ENCODE measurements at places on chromosomes 6 and 20. TPM values are rescaled to one million over a fixed set of nuclear protein-coding genes. Genes with fewer than 3 reads are reported as not detected.

ACTL10 gene
- polyA plus RNA-seq, result 0.91 TPM

DACT2 gene
- polyA plus RNA-seq, result 55.1 TPM

DHX16 gene
- polyA plus RNA-seq, result 37.3 TPM

OR2H1 gene
- not detected for polyA plus RNA-seq

ZSCAN12 gene
- 10.4 TPM for polyA plus RNA-seq

NRN1 gene
- 10.9 TPM for polyA plus RNA-seq

SLC17A3 gene
- not detected for polyA plus RNA-seq

DNA sequence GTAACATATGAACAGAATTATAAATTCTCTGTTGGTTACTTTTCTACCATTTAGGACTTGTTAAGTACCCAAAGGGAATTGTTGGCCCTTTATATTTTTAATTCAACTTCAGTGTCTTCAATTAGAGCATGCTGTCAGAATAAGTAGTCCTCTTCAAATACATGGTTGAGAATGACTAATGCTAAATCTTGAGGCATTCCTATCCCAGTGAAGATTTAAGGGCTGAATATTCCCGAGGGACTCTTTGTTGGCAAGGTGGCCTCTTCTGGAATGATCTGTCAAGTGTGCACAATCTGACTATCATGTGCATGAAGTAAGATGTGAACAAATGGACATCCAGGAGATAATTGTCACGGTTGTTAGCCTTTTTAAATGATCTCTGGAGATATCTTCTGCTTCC, 421.7 kb downstream of the BMP2 start:
- DNase-seq, result no peak

DNA sequence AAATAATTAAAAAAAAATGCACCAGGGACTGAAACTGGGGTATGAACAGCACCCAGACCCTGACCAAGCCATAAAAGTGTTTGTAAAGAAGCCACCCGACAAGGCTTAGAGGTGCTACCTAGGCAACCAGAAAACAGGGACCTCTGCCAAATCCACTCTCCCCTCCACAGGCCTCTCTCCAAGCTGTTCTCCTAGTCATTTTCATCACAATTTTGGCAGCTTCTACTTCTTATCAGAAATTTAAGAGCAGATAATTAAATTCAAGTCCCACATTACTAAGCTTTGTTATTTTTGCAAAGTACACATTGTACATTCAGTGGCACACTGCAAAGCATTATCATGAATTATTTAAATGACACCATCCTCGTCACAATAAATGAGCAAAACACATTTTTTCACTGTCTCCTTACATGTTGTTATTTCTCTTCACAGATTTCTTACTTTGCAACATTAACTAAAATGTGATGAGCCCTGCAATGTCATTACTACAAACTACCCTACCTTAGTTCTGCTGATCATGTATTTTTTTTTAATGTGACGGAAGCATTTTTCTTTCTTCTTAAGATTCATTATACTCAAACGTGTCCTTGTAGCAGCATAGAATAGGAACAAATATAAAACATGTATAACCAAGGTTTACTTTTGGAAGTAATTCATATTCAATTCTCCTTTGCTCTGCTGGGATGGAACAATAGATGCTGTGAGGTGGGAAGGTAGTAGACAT, 38.1 kb downstream of the ECT2L start:
- DNase-seq, result peak; percentile 83

DNA sequence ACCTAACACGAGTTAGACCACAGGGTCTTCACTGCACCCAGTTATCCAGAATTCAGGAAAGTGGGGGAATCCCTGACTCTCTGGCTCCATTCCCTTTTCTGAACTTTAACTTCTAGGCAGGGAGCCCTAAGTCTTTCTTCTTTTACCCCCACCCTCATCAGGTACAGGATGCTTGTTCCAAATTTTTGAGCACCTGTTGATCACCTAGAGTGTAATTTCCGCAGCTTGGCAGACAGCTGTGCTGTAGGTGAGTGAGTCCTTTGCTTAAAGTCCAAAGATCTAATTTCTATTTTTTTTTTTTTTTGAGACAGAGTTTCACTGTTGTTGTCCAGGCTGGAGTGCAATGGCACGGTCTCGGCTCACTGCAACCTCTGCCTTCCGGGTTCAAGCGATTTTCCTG, 89.5 kb upstream of the AKIRIN2 start:
- DNase-seq, result no peak

DNA sequence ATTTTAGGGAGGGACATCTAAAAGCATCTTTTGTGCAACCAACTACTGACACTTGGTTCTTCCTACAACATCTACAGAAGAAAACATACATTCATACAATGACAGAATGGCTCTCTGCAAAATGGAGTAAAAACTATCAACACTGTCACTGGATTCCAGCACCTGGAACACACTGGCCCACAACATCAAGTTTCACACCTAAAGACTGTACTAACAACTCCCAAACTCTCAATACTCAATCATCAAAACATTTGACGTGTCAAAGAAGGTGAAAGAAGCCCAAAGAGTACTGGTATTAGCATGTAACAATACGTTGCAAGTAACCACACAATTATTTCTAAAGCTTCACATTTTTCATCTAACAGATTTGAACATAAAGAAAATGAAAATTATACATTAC, 2.1 kb downstream of the CPNE1 start:
- no peak for DNase-seq

- peak; percentile 19 for DNase-seq
Measured at GRCh38 chr6:19538096-19538495, 299.1 kb upstream of the ID4 start.

- peak; percentile 32 for DNase-seq
Measured at GRCh38 chr6:89597988-89598387, 40.6 kb downstream of the LYRM2 start.

DNA sequence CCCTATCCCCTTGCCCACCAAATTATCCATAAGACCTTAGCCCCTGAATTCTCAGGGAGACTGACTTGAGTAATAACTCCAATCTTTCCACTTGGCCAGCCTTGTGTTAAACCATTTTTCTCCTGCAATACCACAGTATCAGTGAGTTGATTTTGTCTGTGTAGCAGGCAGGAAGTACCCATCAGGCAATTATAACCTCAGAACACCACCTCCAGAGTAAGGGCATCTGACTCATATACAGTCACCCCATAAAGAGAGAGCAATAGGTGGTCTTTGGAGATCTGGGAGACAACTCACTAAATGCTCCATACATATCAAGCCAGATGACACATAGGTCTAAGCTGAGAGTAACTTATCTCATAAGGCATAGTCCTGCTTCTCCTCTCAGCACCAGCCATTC, 83.7 kb downstream of the FILIP1 start:
- DNase-seq, result no peak

DNA sequence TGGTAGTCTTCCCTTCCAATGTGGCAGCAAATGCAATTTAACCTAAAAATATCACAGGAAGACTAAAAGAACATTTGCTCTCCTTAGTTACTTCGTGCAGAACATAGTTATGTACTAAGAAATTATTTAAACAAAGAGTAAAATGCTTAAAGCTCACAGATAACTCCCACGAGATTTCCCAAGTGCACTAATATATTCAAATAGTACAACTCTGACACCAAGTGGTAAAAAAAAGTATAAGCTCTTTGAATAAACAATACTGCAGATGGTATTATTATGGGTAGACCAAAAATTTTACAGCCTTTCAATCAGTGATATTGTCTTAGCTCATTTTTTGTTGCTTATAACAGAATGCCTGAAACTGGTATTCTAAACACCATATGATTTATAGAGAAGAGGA, 52.8 kb upstream of the FILIP1 start:
- DNase-seq, result peak; percentile 29

GRCh38 chr6:6966127-6966526, 141.6 kb upstream of the RREB1 start:
- DNase-seq, result no peak

DNA sequence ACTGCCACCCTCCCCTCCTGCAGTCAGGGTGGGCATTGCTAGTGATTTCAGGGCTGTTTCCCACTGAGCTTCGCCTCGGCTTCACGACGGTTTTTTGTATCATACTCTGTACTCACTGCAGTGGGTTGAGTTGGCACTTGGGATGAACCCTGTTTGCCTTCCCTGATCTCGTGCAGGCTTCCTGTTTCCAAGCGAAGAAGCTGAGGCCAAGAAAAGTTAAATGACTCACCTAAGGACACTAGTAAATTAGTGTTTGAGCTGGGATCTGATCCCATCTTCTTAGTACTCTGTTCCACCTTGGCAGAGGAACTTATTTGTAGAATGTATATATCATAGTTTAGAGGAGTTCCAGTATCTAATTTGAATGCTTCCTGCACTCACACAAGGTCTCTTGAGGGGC, 50.3 kb upstream of the VSTM2L start:
- DNase-seq, result no peak

DNA sequence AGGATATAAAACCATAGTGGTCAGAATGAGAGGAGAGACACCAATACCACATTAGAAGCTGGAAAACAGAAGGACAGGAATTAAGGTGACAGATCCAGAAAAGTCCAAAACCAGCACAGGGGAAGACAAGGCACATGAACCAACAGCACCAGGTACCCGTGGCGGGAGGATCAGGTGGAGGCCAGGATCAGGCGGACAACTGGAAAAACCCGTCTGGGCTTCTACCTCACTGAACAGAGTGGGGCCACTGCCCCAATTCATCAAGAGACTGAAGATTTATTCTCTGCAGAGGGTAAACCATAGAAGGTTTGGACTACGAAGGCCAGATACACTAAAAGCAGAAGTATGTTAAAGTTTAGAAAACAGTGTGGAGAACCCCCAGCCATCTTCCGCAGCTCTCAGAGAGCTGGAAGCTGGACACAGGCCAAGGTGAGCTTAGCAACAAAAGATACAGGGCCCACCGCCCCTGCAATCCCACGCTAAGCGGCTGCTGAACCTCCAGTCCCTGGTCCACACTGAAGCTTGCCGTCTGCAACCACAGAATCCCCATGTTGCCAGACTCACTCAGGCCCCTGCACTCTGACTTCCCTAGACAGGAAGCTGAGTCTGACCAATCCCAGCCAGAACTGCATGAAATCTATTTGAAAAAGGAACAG, 29.9 kb downstream of the ABHD12 start:
- DNase-seq, result no peak

DNA sequence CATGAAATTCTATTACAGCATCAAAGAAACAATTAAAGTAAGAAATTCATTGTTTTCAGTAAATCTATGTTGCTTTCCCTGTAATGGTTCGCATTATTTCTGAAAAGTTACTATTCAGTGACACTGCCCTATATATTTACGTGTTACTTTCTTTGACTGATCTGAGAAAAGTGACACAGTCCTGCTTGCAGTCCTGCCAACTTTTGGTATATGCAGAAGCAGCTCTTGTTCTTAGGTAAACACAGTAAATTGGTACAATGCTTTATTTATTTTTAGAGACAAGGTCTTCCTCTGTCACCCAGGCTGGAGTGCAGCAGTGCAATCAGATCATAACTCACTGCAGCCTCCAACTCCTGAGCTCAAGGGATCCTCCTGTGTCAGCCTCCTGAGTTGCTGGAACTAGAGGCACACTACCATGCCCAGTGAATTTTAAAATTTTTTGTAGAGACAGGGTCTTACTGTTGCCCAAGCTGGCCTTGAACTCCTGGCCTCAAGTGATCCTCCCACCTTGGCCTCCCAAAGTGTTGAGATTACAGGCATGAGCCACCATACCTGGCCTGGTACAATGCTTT, 151.3 kb downstream of the AKAP7 start:
- DNase-seq, result no peak

All from right lung (tissue), 10 donors.